ENCODE measurements at places on chromosomes 5 and 9. TPM values are rescaled to one million over a fixed set of nuclear protein-coding genes. Genes with fewer than 3 reads are reported as not detected.
A peak's percentile ranks its signal among the peaks of the same experiment; 100 is the strongest.

DNA sequence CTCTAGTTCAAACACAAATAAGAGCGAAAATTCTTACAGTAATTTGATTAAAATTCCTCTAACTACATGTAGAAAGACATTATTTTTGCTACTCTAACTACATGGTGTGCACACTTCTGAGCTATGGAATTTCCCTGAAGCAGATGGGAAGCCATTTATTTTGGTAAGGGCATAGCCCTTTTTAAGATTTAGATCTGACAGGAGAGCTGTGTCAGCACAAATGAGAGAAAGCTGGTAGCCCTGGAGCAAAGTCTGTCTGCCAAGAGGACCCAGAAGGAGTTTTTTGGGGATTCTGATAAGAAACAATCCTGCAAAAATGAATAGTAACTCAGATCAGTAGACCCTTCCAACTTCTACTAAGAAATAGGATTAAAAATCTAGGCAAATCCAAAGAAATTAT, 595.9 kb upstream of the MEF2C start:
- ATAC-seq, result no peak

DNA sequence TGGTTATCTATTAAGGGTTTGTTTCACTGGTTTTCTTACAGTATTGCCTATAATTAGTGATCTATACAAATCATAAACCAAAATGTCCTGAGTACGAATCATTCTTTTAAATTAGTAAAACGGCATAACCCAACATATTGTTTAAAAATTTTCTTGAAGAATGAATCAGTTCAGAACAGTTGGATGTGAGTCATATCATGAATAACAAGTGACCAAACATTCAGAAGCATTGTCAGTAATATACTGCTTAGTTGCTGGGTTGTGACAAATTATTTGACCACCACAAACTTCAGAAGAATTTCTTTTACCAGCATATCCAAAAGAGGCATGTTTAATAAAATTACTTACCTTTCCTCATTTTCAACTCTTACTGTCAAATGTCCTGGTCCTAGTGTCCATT, 111.2 kb downstream of the UNC13B start:
- ATAC-seq, result peak; percentile 43

GRCh38 chr5:134642931-134643530, 5.6 kb upstream of the SEC24A start:
- ATAC-seq, result no peak

- no peak for ATAC-seq
Measured at GRCh38 chr9:127039492-127039891, 82.9 kb downstream of the ANGPTL2 start.

DNA sequence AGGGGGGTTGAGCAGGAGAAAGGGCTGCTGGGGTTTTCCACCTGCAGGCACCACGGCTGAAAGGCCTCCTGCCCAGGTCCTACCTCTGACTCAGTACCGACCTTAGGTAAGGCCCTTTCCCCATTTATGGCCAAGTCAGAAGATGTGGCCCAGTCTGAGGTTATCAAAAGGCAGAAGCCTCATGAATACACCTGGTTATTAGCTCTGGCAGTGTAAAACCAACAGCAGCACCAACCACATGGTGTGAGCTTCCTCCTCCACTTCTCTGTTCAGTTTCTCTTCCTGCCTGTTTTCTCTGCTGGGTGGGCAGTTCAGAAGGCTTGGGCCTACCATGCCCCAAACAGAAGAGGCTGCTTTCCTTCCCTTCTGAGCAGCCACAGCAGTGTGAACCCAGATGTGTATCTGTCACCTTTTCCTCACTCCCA, 86.9 kb downstream of the UGCG start:
- ATAC-seq, result peak; percentile 34

DNA sequence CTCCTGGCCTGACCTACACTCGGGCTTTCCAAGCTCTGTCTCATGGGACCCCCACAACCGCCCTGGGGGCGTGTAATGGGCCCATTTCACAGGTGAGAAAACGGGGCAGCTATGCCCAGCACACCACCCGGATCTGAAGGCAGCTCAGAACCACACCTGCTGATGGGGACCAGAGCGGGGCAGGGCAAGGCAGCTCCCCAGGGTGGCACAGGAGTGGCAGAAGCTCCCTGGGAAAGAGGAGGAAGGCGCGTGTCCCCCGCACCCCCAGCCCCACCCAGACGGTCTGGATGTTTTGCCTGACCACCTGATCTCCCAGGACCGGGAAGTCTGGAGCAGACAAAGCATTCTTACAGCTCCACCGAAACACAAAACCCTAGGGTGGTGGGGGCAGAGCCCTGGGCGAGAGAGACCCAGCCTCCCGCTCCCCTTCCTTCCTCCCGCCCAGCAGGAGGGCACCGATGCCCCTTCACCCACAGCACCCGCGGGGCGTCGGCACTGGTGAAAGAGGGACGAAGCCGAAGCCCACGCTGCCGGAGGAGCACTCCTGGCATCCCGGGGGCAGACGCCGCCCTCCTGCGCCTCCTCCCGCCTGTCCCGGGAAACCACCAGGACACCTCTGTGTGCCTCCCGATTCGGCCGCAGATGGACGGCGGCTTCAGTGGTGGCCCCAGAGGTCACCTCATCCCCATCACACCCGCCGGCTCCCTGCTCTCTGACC, 14.5 kb downstream of the NOTCH1 start:
- ATAC-seq, result no peak

GRCh38 chr9:86128235-86128822, 29.0 kb upstream of the GOLM1 start:
- no peak for ATAC-seq

GRCh38 chr9:18480662-18481093, 6.7 kb downstream of the ADAMTSL1 start:
- no peak for ATAC-seq

The HRH2 gene
- total RNA-seq, result 4.0 TPM

The LCN2 gene
- total RNA-seq, result not detected

The ZNF462 gene
- total RNA-seq, result 0.67 TPM

The PRLR gene
- total RNA-seq, result not detected

The SIT1 gene
- total RNA-seq, result 97.0 TPM
